Upper lobe of left lung (tissue), 6 donors: ENCODE measurements at places on chromosomes 6 and 20.
A peak's percentile ranks its signal among the peaks of the same experiment; 100 is the strongest.

- DNase-seq = no peak
Measured at GRCh38 chr6:16122197-16122596, 6.7 kb upstream of the MYLIP start.

DNA sequence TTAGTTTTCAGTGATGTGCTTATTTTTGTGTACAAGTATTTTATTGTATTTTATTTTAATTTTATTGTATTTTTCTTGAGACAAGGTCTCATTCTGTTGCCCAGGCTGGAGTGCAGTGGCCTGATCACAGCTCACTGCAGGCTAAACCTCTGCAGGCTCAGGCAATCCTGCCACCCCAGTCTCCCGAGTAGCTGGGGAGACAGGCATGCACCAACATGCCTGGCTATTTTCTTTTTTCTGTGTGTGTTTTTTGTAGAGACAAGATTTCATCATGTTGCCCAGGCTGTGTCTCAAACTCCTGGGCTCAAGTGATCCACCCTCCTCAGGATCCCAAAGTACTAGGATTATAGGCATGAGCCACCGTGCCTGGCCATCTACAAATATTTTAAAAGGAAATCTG lies 146.3 kb downstream of the MANEA start:
- DNase-seq = no peak

- DNase-seq = no peak
Measured at GRCh38 chr6:73879501-73880293, 183.7 kb downstream of the CD109 start.

DNA sequence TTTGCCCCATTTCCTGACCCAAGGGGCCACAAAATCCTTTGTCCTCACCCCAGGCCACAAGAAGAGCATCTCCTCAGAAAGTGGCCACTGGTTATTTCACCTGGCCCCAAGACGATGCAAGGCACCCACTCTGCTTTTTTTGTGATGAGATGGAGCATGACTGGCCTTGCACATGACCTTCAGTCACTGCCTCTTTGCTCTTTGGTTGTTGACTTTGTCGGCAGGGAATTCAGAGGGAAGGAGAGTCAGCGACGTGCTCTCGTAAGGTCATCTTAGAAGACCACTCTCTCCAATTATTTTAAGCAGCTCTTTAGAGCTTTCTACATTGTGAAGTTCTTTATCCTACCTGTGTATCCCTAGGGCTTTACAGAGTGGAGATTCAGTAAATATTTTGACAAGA lies 306.7 kb downstream of the PLCB1 start:
- DNase-seq = no peak

GRCh38 chr6:72522735-72523141 lies 99.1 kb upstream of the KCNQ5 start:
- DNase-seq = no peak

DNA sequence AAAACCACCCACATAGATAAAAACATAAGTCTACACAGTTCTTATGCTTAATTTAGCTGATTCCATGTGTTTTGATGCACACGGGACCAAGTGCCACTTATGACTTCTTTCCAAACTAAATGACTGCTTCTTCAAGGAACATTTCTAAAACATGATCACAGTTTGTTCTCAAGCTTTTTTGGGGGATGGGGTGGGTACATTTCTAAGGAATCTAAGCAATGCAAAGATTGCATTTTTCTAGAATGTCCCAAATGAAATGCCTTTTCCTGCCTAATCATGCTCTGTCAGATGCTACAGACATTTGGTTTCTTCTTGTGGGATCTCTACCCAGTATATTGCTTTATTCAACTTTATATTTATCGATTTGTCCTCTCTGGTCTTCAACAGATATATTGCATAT lies 496.8 kb upstream of the JAG1 start:
- no peak for DNase-seq

GRCh38 chr6:2081155-2082138 lies 164.0 kb downstream of the GMDS start:
- DNase-seq = no peak

- DNase-seq = no peak
Measured at GRCh38 chr6:32876603-32877002, 22.6 kb downstream of the PSMB9 start.

- no peak for DNase-seq
Measured at GRCh38 chr6:82704045-82704444, 340.4 kb downstream of the TPBG start.

GRCh38 chr6:86686496-86686895 lies 250.8 kb upstream of the HTR1E start:
- no peak for DNase-seq

DNA sequence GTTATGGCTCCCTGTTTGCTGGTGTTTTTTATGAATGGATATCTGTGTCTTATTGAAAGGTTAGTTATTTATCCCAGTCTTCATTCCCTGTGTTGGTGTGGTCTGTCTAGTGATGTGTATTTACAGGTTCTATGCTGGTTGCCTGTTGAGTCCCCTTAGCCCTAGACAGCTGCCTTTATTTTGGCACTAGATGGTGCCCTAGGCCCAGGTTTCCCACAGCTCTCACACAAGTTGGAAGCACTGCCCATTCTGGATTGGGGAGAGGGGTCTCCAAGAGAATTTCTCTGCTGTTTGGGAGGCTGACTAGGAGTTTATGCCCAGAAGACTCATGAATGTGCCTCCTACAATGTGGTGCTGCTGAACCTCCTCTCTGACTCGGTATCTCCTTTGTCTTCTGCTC lies 12.4 kb downstream of the GRM1 start:
- DNase-seq = no peak

DNA sequence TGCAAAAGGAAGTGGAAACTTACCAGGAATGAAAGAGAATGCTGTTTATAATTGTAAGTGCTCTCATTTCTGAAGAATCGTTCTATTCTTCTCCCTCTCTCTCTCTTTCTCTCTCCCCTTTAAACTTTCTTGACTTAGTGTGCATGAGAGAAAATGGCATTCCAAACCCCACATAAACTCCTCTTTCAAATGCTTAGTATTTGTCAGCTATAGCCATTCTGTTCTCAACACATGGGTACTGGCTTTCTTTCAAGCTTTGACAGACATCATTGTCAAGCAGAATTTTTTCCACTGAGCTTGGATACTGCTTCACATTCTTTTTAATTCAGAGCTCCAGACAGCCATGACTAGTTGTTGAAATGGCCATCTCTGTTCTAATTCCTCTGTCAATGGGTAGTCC lies 51.1 kb upstream of the PREP start:
- no peak for DNase-seq

- DNase-seq = no peak
Measured at GRCh38 chr6:91633374-91634111, 1046.7 kb upstream of the MAP3K7 start.

- DNase-seq = peak; percentile 33
Measured at GRCh38 chr20:59782986-59783640, 150.3 kb downstream of the SYCP2 start.

GRCh38 chr20:39311851-39312506 lies 349.8 kb downstream of the DHX35 start:
- DNase-seq = no peak

- no peak for DNase-seq
Measured at GRCh38 chr6:28655164-28655563, 129.5 kb downstream of the GPX5 start.

DNA sequence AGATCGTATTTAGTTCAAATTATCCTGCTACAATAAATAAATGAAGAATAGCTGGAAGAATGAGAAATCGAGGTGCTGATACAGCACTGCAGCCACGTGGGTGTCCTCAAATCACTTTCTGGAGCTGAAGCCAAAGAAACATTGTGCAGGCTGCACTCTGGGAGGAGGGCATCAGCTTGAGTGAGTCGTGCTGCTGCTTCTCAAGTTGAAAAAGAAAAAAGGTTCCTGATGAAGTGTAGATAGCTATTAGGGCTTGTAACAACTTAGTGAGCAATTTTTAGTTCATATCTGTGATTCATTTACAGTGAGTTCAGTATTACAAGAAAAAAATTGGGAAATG lies 40.5 kb downstream of the DSE start:
- no peak for DNase-seq

DNA sequence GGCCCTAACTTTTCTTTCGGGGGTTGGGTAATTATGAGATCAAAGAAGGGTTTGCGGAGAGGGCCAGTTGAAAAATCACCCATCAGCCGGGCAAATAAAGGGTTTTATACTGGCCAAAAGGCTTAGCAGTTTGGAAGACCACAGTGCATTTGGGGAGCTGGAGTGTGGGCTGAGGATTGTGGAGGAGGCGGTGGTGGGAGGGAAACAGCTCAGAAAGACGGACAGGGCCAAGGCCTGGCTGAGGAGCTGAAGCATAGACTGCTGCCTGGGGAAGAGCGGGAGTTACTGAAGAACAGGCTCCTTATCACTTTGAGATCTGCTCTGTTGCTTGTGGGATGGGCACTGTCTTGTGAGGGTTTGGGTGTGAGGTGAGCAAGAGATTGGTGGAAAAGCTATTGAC lies 144.2 kb downstream of the CARMIL1 start:
- DNase-seq = no peak

DNA sequence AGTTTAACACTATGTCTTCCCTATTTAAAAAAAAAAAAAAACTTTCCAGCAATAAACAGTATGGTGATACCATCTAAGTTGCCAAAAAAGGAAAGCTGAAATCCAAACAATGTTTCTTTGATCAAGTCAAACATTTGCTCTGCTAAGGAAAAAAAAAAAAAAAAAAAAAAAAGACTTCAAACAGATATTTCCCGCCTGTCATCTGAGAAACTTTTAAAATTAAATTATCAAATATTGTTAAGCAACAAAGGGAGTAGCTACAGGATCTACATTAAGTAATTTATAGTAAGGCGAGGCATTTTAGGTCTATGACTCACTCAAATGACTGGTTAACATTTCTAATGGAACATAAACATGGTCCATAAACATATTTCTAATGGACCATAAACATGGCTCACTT lies 121.2 kb downstream of the DST start:
- no peak for DNase-seq

- no peak for DNase-seq
Measured at GRCh38 chr20:9600562-9600961, 86.2 kb downstream of the LAMP5 start.

DNA sequence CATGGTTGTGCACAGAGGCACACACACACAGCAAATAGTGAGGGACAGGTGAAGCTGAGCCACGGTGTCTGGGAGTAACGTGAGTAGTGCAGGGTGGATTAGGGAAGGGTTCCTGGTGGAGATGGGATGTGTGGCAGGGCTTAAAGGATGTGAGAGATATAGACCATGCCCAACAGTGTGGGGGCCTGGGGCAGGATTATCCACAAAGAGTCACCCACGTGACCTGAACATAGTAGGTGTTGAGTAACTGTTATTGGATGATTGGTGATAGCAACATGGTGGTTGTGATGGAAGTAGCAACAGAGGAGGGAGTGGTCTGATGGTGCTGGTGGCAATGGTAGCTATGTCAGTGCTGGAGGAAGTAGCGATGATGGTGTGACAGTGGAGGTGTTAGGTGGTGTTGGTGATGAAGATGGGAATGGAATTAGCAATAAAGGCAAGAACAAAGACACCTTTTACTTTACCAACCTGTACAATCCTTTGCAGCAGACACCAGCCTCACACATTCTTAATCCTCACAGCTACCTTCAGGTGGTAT lies 135.1 kb downstream of the MRPL14 start:
- DNase-seq = no peak

DNA sequence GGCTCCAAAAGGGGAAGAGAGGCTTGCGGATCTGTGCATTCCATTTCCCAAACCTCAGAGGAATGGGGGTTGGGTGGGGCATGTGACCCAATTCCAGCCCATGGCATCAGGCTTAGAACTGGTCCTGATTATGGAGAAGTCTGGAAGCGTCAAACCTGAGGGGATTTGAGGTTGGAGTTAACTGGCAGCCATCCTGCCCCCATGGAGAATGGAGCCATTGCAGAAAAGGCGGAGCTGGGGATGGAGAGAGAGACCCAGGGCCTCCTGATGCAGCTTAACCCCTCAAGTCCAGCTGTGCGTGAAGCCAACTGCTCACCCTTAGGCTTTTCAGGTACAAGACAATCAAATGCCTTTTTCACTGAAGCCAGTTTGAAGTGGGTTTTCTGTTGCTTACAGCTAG lies 9.9 kb upstream of the SDCBP2 start:
- DNase-seq = peak; percentile 15

GRCh38 chr20:55456316-55456940 lies 548.9 kb downstream of the CBLN4 start:
- no peak for DNase-seq

DNA sequence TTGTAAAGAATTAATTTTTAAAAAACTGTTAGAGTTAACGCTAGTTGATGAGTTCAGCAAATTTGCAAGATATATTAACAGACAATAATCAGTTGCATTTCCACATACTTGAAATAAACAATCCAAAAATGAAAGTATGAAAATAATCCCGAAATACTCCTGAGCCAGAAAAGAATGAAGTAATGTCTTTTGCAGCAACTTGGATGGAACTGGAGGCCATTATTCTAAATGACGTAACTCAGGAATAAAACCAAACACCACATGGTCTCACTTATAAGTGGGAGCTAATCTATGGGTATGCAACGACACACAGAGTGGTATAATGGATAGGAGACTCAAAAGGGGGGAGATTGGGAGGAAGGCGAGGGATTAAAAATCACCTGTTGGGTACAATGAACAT lies 872.9 kb upstream of the GJE1 start:
- no peak for DNase-seq

DNA sequence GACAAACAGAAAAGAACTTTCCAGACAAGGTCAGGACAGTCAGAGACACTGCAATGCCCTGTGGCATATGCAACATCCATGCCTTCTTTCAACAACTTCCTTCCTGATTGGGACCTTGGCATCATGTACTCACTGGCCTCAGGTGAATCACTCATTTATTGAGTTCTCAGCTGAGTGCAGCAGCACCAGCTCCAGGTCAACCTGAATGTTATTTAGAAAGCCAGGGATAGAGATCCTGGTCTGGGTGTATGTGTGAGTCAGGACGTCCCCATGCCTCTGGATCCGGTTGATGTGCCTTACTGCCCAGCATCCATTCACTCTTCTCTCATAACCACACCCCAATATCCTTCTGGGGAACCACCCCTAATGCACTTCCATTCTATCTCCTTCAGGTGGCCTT lies 54.4 kb downstream of the SNRNP48 start:
- no peak for DNase-seq

GRCh38 chr6:25927178-25927577 lies 3.3 kb downstream of the SLC17A2 start:
- no peak for DNase-seq

DNA sequence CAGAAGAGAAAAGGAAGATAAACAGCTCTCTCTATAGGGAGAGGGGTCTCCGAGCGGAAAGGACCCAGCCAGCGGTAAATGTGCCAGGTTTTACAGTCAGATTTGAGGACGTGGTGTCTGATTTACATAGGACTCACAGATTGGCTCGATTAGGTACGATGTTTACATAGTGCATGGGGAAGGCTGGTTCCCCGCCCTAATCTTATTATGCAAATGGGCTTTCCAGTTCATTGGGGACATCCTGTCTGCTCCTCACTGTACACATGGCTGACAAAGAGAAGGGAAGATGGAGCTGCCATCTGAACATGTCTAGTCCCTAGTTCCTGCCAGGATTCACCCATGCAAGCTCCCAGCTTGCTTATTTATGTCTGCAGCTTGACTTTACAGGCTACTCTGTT lies 119.9 kb downstream of the RNF144B start:
- DNase-seq = no peak
